ENCODE measurements at places on chromosomes 13 and 19. TPM values are rescaled to one million over a fixed set of nuclear protein-coding genes. Genes with fewer than 3 reads are reported as not detected.

The PIP5K1C gene
- total RNA-seq = 37.3 TPM

The GSX1 gene
- total RNA-seq = not detected

The CEACAM20 gene
- total RNA-seq = not detected

The RNF225 gene
- 0.09 TPM for total RNA-seq

The RB1 gene
- 14.5 TPM for total RNA-seq

The ZNF850 gene
- total RNA-seq = 0.85 TPM
